ENCODE measurements at places on chromosomes 1 and 21.
A peak's percentile ranks its signal among the peaks of the same experiment; 100 is the strongest.

DNA sequence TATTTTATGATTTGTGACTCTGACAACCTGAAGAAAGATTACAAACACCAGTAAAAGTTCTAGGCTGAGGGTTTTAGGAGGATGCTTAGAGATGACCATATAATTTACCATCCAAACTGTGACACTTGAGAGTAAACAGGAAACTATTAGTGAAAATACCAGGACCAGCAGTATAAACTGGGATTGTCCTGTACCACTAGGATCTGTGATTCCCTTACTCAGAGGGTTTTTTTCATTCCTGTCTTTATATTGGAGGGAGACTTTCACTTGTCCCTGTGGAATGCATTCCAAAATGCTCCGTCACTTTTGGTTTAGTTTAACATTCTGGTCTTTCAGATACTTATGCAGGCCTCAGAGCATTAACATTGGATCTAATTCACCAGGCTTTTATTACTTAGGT, 482.9 kb downstream of the PTBP2 start:
- DNase-seq = no peak

- no peak for DNase-seq
Measured at GRCh38 chr1:10772711-10773110, 23.7 kb downstream of the CASZ1 start.

- DNase-seq = peak; percentile 57
Measured at GRCh38 chr21:45294509-45295291, 7.0 kb upstream of the POFUT2 start.

GRCh38 chr1:1777950-1778662, at the start of gene NADK:
NADK (minus strand) TSS chr1:1778470; CDS start chr1:1765406, 13,064 bp downstream.
- peak; percentile 59 for DNase-seq

- no peak for DNase-seq
Measured at GRCh38 chr1:77925518-77925917, 37.1 kb downstream of the NEXN start.

- DNase-seq = no peak
Measured at GRCh38 chr1:21478356-21478755, 30.9 kb upstream of the ALPL start.

DNA sequence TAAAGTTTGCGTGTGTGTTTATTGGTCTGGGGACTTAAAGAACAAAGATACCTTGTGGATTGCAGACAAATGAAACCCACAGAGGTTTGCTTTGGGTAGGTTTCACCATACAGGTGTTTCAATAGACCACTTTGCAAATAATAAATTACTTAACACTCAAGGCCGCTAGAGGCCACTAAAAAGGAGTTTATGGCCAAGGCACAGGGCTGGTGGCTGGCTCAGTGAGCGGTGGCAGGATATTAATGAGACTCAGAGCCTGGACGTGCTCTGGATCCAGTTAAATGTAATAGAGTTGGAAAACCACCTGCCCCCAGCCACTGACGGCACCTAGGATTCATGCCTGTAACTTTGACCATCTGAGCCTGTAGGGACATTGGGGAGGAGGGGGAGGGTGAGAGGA, 44.5 kb downstream of the LRRC38 start:
- DNase-seq = peak; percentile 75

- no peak for DNase-seq
Measured at GRCh38 chr1:235108876-235109275, 19.8 kb downstream of the TOMM20 start.

- no peak for DNase-seq
Measured at GRCh38 chr1:204170494-204171155, 4.5 kb upstream of the REN start.

GRCh38 chr1:44543786-44544185, 130.5 kb downstream of the TMEM53 start:
- DNase-seq = no peak

DNA sequence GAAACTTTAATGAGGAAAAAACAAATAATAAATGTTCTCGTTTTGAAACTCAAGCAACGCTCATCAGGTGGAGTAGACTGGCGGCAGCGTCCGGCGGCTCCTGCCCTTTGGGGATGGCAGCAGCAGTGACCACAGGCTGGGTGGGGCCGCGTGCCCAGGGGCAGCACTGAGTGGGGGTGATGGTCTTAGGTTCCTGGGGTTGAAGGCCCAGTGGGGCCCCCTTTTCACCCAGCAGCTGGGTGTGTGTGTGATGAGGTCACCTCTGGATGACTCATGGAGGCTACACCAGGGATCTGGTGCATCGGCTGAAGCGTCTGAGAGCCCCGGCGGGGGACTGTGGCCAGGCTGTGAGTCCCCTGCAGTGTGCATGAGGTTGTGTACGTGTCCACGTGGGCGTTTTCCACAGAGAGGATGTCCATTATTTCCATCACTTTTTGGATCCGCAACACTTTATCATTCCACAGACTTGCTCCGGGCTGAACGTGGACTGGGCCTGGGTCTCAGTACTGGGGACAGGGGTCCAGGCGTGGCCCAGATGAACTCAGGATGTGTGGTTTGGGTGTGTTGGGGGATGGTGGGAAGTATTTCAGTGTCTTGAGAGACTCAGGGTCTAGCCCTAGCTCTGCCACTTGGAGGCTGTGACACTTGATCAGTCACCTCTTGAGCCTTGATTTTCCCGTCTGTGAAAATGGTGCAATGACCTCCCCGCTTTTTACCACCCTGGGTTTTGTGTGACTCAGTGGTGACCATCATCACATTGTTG, 25.6 kb downstream of the LDLRAP1 start:
- no peak for DNase-seq

DNA sequence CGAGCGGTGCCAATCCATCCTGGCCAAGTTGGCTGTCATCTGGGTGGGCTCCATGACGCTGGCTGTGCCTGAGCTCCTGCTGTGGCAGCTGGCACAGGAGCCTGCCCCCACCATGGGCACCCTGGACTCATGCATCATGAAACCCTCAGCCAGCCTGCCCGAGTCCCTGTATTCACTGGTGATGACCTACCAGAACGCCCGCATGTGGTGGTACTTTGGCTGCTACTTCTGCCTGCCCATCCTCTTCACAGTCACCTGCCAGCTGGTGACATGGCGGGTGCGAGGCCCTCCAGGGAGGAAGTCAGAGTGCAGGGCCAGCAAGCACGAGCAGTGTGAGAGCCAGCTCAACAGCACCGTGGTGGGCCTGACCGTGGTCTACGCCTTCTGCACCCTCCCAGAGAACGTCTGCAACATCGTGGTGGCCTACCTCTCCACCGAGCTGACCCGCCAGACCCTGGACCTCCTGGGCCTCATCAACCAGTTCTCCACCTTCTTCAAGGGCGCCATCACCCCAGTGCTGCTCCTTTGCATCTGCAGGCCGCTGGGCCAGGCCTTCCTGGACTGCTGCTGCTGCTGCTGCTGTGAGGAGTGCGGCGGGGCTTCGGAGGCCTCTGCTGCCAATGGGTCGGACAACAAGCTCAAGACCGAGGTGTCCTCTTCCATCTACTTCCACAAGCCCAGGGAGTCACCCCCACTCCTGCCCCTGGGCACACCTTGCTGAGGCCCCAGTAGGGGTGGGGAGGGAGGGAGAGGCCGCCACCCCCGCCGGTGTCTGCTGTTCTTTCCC, 5.3 kb downstream of the GPR37L1 start:
- no peak for DNase-seq

DNA sequence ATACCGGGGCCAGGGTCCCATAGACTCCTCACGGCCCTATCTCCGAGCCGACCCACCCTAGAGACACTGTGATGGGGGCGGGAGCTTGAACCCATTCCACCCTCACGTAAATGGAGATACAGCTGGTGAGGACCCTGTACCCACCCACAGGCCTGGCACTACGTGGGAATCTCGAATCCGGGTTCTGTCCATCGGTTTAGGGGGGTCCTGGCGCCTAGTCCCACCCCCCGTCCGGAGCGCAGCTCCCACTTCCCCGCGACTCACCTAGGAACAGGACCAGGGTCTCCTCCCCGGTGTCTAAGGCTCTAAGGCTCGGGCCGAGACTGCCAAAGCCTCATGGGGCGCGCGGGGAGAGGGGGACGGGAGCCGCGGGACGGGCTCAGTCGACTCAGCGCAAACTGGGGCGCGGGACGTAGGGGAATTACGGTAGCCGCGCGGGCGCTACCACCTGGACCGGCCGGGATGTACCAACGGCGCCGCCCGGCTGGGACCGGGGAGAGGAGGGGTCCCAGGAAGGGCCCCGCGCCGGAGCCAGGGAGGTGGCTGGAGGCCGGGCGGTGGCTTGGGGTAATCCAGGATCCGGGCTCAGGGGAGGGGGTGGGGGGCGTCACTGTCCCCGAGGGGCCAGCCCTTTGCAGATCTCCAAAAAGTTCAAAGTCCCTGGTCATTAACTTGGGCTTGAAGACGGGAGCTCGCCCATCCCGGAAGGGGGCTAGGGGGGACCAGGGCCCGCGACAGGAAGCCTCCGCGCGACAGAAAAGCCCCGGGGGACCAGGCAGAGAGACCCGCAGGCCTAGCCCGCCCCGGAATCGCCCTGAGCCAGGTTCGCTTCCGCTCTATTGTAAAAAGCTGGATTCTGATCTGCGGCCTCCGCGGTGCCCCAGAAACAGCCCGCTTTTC, 1.0 kb downstream of the PLEKHG5 start:
- peak; percentile 78 for DNase-seq

GRCh38 chr1:160544647-160545046, 21.6 kb upstream of the SLAMF6 start:
- DNase-seq = peak; percentile 22

- no peak for DNase-seq
Measured at GRCh38 chr1:241114699-241115233, 242.2 kb downstream of the RGS7 start.

GRCh38 chr1:248839168-248839555, 1.1 kb downstream of the ZNF672 start:
- no peak for DNase-seq

DNA sequence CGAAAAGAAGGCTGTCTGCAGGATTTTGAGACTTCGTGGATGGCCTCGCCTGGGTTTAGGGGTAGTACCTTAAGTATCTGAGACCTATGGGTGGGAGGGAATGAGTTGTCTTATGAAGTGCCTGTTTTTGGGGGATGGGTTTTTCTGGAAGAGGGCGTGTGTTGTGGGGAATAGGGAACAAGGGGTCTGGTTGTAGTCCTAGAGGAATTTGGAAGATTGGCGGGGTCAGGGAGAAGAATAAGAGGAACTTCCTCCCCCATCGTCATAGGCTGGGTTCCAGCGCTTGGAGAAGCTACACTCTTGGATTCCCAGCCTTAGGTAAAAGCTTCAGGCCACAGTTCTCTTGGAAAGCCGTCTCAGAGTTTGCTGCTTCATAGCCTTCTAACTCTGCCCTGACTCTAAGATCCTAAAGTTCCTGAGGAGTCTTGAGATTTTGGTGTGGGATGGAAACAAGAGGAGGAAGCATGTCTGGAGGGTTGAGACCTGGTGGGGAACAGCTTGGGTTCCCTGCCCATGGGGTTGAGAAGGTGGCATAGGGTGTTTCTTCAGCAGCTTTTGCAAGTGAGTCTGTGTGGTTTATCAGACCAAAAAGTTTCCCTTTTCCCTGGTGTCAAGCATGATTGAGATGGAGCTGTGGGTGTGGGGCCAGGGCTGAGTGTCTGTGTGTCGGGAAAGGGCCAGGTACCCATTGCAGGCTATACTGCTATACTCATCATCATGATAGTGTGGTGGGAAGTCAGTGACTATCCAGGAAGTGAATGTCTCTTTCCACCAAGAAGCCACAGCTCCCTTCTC, 1.8 kb downstream of the VANGL2 start:
- DNase-seq = peak; percentile 25

DNA sequence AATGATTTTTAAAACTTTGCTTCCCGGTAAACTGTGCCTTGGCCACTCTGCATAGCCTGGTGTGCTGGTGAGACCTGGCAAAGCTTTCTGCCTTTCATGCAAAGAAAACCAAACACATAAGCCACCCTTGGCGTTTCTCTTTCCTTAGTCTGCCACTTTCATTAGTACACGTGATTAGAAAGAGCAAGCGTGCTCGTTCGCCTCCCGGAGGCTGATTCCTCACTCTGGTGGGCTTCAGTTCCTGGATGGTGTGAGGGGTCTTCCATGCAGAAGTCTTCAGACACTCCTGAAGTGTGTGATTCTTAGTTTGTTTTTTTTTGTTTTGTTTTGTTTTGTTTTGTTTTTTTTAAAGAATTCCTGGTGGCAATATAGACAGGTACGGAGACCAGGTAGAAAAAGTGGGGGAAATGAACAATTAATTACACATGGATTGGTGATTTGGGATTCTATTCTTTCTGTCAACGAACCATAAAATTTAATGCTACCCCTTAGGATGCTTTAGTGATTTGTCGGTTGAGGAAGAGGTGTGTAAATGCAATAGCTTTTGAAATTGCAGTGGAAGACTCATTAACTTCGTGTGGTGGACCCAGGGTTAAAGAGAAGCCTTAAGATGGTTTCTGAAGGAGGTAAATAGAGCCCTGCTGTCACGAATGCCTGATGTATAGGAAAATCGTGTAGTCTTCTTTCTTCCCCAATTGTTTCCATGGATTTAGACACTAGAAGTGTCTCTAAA, 2.1 kb downstream of the GALNT2 start:
- DNase-seq = peak; percentile 83

DNA sequence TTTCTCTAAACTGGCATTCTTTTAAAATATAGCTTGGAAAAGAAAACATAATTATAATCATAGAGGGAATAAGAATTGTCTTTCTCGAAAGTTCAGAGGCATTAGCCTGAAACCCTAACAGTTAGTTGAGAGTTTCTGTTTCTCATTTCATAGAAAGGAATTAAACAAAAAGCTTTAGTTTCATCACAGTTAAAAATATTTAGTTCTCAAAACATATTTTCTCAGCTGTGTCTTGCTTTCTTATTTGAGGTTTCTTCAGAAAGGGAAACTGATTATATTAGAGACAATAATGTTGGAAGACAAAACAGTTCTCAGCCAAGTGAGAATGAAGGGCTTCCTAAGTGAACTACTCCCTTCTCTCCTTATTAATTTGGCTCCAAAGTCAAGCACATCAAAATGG, 75.4 kb upstream of the C1orf105 start:
- DNase-seq = no peak

DNA sequence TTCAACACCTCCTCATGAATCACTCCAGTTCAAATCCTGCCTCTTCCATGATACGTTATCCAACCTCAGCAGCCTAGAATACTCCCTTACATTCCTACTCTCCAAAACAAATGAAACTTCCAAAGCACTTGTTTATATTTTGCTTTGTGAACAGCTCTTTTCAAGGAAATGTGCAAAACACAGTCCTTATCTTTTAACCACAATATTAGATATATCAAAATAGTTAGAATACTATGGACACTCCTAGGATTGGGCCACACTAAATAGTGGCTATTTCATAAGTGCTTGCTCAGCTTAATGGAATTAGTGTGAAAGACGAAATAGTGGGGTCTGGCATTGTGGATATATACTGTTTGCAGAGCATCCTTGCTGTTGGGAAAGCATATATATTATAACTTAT, 173.5 kb downstream of the ZC3H11B start:
- no peak for DNase-seq
